ENCODE measurements at places on chromosomes 3 and 15. TPM values are rescaled to one million over a fixed set of nuclear protein-coding genes. Genes with fewer than 3 reads are reported as not detected.

DNA sequence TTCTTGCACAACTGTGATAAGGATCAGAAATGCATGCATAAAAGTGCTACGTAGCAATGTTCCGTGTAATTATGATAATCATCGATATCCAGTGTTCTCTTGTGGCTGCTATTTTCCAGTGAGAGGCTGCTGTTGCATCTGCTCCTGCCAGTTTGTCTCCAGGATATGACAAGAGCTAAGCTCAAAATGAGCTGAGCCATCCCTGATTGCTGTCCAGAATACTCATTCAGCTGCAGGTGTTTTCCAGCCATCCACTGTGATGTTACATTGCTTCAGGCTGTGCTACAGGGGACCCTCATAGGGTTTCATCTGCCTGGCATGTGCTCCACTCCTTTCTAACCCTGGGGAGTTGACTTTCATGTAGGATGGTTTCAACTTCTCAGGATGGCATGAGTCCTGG, 976.0 kb downstream of the ROBO1 start:
- DNase-seq = no peak

DNA sequence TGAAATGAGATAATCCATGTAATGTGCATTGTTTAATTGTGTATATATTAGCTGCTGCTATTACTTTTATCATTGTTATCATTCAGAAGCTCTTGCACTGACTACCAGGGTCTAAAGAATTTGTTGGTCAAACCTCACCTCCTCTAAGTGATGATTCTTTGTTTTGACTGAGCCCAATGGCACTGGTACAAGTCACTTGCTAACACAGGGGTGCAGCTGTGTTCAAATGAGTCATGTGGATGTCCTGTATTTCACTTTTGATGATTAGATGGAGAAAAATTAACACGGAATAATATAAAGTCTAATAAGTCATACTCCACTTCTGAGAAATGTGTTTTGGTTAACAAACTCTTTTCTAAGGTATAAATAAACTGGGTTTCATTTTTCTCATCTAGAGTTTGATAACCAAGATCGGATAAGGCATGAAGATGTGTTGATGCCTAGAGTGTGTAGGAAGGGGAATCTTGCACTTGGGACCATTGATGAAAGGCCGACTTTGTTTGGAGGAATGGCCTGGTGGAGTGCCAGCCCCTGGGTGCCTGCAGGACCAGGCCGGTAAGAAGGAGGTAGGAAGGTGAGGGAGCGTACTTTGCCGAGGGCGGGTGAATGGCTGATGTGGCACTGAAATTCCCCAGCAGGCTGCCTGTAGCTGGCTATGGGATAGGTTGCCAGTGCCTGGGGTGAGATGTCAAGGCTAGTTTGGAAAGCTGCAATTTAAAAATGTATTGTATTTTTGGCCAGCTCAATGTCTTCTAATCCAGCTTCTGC, 244.7 kb upstream of the ZPLD1 start:
- DNase-seq = no peak

- DNase-seq = no peak
Observed at GRCh38 chr15:54514601-54515000, 536.4 kb downstream of the UNC13C start.

DNA sequence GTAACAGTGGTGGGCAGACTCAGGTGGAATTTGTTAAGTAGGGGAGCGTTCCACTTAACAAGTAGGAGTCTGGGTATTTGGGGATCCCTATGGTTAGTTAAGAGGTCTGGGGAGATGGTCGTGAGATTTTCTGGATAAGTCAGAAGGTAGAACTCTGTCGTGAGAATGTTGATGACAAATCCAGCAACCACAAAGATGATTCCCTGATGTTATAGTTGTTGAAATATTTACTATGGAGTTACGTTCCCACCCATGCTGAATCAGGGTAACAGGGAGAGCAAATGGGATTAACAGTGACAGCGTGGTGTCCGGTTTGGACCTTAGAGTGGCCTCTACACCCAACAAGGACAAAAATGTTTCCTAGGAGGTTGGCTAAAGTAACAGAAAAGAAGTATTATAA, 110.8 kb downstream of the MFSD1 start:
- DNase-seq = no peak

DNA sequence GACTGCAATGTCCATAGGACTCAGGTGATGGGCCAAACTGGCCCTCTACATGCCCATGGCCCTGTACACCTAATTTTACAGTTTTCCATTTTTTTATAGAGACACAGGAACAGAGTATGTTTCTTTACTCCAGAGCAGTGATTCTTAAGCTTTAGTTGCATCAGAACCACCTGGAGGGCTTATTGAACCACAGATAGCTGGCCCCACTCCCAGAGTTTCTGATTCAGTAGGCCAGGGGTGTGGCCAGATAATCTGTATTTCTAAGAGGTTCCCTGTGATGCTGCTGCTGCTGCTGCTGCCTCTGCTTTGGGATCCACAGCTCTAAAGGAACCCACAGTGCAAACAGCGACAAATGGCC, 5.1 kb downstream of the RBP1 start:
- DNase-seq = no peak

DNA sequence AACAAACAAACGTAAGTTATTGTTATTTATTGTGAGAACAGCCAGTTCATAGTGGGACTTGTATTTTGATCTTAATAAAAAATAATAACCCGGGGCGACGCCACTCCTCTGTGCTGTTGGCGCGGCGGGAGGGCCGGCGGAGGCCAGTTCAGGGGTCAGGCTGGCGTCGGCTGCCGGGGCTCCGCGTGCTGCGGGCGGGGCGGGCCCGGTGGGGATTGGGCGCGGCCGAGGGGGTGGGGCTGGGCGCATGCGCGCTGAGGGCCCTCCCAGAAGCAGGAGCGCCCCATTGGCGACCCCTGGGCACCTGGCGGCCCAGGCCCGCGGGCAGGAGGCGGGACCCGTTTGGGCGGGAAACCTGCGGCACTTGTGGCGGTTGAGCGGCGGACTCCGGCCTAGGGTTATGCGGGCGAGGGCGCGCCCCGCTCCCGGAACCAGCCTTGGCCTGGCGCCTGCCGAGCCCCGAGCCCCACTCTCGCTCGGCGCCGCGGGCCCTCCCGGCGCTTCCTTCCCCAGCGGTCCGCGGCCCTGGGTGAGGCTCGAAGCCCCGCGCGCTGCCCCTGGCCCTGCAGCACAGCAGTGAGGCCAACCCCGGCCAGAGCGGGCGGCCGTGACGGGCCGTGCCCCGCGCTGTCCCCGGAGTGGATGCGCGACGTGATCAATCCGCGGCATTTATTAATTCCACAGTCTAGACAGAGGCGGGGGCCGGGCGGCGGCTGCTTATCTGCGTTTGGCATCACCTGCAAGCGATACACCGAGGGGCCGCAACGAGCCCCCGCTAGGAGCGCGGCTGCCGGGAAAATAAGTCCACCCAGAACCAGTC, 6.0 kb downstream of the ISL2 start:
- no peak for DNase-seq

GRCh38 chr3:144760831-144761230, 789.2 kb downstream of the DIPK2A start:
- no peak for DNase-seq

DNA sequence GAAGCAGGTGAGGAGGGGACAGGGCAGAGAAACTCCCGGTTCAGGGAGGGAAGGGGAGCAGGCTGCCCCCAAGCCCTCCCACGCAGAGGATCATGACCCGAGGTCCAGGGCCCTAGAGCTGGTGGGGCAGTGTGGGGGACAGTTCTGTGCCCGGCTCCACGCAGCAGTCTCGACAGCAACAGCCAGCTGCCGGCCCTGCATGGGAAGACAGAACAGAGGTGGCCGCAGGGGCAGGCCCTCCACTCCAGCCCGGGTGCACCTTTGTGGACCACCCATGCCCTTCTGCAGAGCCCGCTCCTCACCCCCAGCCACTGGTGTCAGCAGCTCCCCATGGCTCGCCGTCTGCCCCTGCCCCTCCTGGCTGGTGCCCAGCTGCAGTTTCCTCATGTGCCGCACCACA, 7.7 kb downstream of the OGG1 start:
- DNase-seq = no peak

- DNase-seq = no peak
Observed at GRCh38 chr3:100725935-100726513, 16.7 kb downstream of the TFG start.

TSPAN3 gene
- total RNA-seq = 84.3 TPM

OSTN gene
- total RNA-seq = 0.30 TPM

ANKRD34C gene
- not detected for total RNA-seq

Data from suprapubic skin (tissue), 4 donors.